ENCODE measurements at places on chromosomes 5 and 9. TPM values are rescaled to one million over a fixed set of nuclear protein-coding genes. Genes with fewer than 3 reads are reported as not detected.

DNA sequence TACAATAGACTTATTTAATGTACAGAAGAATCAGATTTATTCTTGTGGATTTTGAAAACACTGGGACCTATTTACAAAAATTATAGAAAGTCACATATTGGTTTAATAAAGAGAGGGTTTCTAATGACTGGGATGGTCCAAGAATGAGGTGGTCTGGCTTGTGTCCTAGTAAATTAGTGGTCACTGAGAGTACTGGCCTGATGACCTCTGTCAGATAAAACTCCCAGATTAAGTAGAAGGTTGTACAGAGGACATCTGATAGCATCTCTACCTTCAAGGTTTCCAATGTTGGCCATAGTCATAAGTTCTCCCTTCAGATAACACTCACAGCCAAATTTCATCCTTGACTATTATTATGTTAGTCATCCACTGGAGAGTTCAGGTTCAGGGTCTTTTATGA, 692.9 kb downstream of the MTRR start:
- no peak for DNase-seq

The MYOT gene
- 2.7 TPM for total RNA-seq

The SLC6A18 gene
- total RNA-seq = not detected

DNA sequence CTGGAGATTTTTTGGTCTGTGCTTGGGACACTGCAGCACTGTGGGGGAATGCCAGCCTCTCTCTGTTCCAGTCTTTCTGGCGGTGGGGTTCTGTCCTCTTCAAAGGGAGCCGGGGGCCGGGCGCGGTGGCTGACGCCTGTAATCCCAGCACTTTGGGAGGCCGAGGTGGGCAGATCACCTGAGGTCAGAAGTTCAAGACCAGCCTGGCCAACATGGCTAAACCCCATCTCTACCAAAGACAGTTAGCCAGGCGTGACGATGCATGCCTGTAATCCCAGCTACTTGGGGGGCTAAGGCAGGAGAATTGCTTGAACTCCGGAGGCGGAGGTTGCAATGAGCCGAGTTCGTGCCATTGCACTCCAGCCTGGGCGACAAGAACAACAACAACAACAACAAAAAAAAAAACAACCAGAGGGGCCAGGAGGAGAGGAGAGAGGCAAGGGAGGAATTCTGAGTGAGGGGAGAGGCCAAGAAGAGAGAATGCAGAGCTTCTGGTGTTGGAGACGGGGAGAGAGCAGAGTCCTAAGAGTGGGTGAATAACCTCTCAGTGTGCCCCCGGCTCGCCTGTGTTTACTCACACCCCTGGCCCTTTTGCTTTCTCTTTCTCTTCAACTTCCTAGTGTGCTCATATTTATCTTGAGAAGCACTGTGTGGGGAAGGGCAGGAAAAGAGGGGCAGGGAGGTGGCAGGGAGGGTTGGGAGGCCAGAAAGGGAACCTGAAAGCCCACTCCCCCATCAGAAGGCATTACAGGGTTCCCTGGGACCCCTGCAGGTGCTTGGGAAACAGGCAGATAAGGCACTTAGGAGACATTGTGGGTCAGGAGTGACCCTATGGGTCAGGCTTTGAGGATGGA, 3.2 kb upstream of the SET start:
- DNase-seq = no peak

The PTPRD gene
- 1.2 TPM for total RNA-seq

The CBY3 gene
- total RNA-seq = not detected

DNA sequence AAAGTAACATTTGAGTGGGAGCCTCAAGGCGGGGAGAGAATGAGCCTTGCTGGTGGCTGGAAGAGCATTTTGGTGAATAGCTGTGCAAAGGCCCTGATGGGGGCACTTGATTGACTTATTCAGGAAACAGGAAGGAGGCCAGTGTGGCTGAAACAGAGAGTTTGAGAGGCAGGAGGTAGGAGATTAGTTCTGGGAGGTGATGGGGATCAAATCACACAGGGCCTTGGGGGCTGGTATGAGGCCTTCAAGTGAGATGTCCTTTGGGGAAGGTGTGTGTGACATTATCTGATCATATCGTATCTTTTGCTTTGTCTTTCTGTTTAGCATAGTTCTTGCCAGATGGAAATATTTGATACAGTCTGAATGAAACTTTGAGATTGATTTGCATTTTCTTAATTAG, 172.3 kb downstream of the TENT4A start:
- no peak for DNase-seq

DNA sequence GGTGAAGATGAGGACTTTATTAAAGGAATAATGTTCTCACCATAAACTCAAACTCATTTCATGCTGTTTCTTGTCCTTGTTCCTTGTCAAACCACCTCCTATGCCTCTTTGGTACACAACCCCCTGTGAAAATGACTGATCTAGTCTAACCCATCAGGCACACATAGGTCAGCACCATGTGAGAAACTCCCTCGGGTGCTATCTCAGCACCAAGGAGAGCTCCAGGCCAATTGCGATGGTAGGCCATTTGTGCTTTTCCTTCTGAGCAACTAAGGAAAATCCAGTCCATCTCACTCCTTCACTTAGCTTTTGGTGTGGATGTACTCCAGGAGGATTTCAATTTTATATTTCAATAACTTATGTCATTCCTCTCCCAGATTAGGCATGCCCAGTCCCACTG, 199.8 kb downstream of the ZNF608 start:
- DNase-seq = no peak

DNA sequence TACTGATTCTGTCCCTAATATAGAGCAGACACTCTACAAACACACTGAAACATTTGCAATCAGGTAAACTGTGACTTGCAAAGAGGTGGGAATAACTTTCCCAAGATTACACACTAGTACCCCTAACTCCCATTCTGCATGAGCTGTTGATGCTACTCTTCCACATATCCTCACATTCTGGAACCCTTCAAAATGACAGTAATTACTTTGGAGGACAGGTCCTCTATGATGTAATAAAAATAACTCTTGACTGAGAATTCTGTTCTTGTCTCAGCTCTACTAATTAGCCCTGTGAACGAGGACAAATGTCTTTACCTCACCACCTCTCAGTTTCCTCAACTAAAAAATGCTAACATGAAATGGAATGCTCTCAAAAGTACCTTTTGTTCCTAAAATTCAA, 49.5 kb upstream of the JMY start:
- DNase-seq = no peak

DNA sequence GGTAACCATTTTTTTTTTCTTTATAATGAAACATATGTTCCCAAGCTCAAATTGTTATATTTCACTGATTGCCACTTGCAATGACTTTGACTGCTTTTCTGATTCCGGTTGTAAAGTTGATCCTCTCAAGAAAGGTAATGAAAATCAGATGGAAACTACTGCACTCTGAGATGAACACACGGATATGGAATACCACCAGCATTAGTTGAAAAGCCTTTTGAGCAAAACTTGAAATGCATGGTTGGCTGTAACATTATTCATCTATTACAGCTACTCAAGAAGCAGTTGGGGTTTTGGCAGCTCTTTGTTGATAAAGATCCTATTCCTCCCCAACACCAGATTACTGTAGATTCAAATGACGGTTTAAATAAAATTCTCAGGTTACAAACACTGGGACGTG, 591.6 kb upstream of the DMAC1 start:
- no peak for DNase-seq

The CDC26 gene
- total RNA-seq = 30.3 TPM

- no peak for DNase-seq
Observed at GRCh38 chr5:116573702-116574366, 789 bp downstream of the SEMA6A start.

DNA sequence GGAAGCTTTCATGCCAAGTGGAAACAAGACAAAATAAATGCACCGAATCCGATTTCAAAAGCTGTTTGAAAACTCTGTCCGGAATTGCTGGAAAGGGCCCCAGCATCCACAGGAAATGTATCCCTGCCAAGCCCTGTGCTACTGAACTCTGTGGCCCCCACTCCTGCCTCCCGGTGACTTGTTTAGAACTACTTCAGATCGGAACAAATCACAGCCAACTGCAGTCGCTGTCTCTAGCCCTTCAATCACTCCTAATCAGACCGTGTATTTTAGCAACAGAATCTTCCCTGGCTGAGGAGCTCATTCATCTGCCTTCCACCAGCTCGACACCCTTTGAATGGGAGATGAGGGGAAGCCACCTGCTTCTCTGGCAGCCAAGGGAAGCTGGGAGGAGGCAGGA, 94.1 kb downstream of the KCNIP1 start:
- no peak for DNase-seq

- DNase-seq = no peak
Observed at GRCh38 chr9:84759300-84759750, 89.8 kb downstream of the NTRK2 start.

The FAM114A2 gene
- 26.9 TPM for total RNA-seq

The NINJ1 gene
- total RNA-seq = 20.6 TPM

GRCh38 chr5:159913048-159913447, 3.2 kb upstream of the ADRA1B start:
- peak; percentile 41 for DNase-seq

GRCh38 chr9:132732326-132733259, 62.3 kb downstream of the GTF3C4 start:
- DNase-seq = no peak

The SLC2A6 gene
- total RNA-seq = 3.4 TPM

The MLANA gene
- not detected for total RNA-seq

The DRD1 gene
- total RNA-seq = not detected

DNA sequence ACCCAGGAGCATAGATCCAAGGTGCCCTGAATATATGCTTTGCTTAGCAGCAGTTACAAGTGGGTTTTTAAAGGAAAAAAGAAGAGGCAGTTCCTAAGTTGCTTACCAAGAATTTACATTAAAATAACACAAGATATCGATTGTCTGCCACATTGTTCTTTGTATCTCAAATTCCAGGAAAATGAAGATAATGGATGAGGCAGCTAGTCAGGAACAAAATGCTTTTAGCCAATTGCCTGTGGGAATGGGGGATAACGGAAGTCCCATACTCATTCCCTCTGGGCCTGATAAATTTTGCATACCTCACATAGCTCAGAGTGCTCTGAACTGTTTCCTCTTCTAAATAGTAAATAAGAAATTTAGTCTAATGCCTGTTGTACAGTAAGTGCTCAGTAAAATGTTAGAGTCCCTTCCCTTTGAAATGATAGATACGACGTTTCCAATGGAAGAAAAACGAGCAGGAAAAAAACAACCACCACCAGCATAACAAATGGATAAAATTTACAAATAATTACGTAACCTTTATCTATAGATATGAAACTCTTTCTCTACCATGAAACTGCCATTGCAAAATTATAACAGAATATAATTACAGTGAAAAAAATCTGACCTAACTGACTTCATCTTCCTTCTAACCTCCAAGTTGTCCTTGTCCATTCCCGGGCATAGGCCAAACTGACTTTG, 35.5 kb upstream of the TENT2 start:
- DNase-seq = no peak

DNA sequence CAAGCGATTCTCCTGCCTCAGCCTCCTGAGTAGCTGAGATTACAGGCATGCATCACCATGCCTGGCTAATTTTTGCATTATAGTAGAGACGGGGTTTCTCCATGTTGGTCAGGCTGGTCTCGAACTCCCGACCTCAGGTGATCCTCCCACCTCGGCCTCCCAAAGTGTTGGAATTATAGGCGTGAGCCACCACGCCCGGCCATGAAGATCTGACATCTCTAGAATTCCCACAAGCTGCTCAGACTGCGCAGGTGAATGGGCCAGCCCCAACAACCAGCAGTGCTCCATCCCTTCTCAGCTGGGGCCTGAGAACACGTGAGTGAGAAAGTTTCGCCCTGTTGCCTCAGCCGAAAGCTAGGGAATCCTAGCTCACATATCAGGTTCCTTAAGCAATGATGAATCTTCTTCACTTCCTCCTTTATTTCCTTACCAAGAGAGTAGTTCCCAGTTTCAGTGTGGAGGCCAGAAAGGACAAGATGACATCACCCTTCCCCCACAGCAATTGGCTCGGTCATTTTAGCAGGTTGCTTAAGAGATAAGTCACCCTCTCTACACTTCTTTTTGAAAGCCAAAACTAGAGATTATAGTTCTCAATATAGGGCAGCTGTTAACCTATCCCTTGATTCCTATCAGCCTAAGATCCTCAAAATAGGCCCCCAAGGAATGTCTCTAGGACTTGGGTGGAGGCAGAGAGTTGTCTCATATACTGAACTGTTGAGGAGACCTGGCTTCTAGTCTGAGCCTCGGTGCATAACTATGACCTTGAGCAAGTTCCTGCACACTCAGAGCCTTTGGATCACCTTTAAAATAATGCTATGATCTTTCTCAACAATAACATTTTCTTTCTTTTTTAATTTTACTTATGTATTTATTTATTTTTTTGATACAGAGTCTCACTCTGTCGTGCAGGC, 23.9 kb upstream of the PPP2CA start:
- peak; percentile 39 for DNase-seq

- no peak for DNase-seq
Observed at GRCh38 chr5:175501759-175502158, 23.4 kb downstream of the SFXN1 start.

The FBXO10 gene
- total RNA-seq = 12.9 TPM

- DNase-seq = no peak
Observed at GRCh38 chr9:36903541-36904435, 130.3 kb downstream of the PAX5 start.

DNA sequence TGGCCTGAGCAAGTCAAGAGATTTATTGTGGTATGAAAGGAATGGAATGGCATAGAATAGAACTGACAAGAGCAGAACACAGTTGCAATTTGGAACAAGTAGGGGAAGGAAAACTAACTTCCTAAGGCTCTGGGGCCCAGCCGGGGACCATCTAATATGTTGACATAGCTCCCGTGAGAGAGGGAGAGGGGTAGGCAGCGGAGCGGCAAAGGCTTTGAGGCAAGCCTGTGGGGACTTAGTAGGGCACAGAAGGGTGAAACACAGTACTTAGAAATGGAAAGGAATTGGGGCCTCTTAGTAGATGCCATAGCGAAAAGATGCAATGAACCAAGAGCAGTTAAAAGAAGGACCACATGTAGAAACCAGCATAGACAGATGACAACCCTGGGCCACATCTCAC, 11.8 kb upstream of the GNA14 start:
- no peak for DNase-seq

The DIPK1B gene
- 21.3 TPM for total RNA-seq

The OTP gene
- total RNA-seq = not detected

All from uterus (tissue), 4 donors.